Uterus (tissue), 4 donors: ENCODE measurements at places on chromosomes 7 and 10. TPM values are rescaled to one million over a fixed set of nuclear protein-coding genes. Genes with fewer than 3 reads are reported as not detected.

GRCh38 chr10:88913127-88913526, 33.1 kb downstream of the STAMBPL1 start:
- DNase-seq: no peak

- DNase-seq: no peak
Measured at GRCh38 chr10:16242446-16242845, 194.4 kb upstream of the PTER start.

The CPA5 gene
- total RNA-seq: not detected

- no peak for DNase-seq
Measured at GRCh38 chr7:97844036-97844435, 28.2 kb downstream of the ASNS start.

- no peak for DNase-seq
Measured at GRCh38 chr7:4934419-4935025, 24.5 kb downstream of the MMD2 start.

DNA sequence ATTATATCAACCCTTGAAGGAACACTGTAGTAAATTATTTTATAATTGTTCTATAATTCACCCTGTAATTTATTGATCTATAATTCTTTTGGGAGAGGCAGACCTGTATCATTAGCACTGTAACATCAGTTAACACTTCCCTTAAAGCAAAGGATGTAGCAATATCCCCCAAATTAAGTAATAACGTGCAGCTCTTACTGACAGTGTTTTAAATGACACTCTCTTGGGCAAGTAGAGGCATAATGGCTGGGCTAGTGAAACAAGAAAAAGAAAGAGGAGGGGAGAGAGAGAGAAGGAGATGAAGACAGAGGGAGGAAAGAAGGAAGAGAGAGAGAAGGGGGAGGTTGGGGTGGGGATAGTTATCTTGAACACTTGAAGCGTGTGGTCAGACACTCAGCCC, 161.0 kb upstream of the RNF32 start:
- no peak for DNase-seq

- no peak for DNase-seq
Measured at GRCh38 chr7:101558742-101559325, 70.3 kb downstream of the MYL10 start.

- DNase-seq: no peak
Measured at GRCh38 chr10:21289961-21290360, 235.5 kb downstream of the SKIDA1 start.

DNA sequence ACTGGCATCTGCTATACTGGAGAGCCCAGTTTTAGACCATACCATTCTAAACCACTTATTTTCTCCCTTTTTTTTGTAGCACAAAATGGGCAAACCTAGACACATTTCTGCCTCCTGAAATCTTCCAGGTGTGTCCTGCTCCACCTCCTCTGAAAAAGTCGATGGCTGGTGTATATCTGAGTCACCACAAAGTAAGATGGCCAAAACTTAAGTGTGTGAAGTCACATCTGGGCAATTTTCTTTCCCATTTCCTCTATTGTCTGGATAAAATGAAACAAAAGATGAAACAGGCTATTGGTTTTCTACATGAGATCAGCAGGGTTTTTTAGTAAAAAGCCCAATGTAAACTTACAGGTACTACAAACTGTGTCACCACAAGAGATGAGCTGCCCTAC, 65.5 kb downstream of the OSBPL3 start:
- no peak for DNase-seq

DNA sequence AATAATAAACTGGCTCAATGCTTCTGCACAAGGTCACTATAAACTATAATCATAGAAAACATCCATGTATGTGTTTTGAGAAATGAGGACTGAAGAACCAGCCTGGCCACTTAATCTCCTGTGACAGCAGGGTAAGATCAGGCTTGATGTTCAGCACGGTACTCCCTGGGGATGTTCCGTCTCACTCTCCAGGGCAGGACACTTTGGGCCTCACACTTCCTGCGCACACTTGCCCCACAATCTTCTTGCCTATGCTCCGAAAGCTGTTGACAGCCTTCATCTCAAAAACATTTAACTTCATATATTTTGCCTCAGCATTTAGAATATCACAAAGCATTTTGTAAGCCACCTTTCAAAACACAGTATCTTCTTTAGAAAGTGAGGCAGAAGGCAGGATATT, 92.7 kb downstream of the PARD3 start:
- DNase-seq: no peak

The UCN3 gene
- total RNA-seq: not detected

GRCh38 chr10:12999849-13000248, 1.7 kb downstream of the CCDC3 start:
- DNase-seq: no peak

The DLX5 gene
- total RNA-seq: 5.9 TPM
